ENCODE measurements at places on chromosomes 1 and 21. TPM values are rescaled to one million over a fixed set of nuclear protein-coding genes. Genes with fewer than 3 reads are reported as not detected.

DNA sequence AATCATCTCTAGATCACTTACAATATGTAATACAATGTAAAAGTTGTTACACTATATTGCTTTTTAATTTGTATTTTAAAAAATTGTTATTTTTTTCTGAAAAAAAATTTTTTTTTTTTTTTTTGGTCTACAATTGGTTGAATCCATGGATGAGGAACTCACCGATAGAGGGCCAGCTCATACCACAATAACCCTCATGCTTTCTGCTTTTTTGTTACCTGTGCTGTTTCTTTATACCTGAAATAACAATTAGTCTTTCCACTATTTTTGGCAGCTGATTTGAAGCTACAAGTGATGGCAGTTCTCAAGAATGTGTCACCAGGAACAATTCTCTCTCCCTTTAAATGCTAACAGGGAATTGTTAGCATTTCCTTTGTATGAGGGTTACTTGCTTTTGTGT, 12.0 kb downstream of the SMG7 start:
- DNase-seq = no peak

- no peak for DNase-seq
Measured at GRCh38 chr1:202671399-202671798, 38.9 kb downstream of the SYT2 start.

DNA sequence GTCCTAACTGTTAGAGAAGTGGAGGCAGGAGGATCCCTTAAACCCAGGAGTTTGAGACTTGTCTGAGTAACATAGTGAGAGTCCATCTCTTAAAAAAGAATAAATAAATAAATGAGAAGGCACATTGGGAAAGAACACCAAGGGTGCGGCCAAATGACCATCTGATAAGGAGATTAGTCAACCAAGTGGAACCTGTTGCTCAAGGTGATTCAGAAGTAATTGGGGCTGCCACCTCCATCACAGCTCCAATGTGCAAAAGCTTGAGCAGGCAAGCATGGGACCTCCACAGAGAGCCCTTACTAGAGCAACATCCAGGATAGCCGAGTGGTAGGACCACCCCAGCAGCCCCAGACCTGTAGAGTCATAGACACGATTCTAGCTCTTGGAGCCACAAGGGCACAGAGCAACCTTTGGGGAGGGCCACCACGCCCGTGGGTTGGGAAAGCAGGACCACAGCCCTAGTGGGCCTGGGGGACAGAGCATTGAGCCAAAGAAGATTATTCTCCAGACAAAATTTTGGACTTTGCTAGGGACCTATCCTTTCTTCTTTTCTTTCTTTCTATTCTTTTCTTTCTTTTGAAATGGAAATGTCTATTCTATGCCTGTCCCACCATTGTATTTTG, 40.9 kb downstream of the KCNK1 start:
- no peak for DNase-seq

DNA sequence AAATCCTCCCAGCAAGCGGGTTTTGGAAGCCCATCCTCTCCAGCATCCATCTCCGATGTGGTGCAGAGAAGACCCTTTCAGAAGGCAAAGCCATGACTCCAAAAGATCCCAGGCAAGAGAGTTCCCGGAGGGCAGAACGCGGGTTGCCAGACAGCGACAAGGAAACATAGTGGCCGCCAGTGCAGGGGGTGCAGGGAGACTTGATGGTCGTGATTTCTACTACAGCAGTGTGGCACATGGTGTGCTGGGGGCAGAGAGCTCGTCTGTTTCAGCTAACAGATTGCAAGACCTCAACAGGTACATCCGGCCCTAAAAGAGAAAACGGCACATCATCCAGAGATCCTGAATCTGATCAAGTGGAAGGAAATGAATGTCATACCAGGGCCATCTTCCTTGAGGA, 74.3 kb downstream of the HLCS start:
- no peak for DNase-seq

DNA sequence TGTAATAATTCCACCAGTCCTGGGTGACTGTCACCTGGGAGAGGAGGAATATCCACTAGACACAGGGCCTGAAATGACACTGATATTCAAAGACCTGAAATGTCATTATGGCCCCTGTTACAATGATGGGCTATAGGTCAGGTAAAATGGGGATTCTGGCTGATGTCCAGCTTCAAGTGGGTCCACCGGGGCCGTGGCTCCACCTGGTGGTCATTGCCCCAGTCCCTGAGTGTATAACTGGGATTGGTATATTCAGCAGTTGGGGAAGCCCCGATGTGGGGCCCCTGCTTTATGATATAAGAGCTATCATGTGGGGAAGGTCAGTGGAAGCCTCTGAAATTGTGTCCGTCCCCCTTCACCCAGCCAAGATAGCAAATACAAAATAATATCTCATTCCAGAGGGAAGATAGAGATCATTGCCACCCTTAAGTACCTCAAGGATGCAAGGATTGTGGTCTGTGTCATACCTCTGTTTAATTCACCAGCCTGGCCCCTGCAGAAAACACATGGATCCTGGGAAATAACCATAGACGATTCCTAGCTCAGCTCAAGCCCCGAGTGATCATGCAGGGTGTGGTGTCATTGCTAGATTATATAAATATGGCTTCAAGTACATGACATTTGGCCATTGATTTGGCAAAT, 19.4 kb downstream of the PLEKHO1 start:
- peak; percentile 78 for DNase-seq

DNA sequence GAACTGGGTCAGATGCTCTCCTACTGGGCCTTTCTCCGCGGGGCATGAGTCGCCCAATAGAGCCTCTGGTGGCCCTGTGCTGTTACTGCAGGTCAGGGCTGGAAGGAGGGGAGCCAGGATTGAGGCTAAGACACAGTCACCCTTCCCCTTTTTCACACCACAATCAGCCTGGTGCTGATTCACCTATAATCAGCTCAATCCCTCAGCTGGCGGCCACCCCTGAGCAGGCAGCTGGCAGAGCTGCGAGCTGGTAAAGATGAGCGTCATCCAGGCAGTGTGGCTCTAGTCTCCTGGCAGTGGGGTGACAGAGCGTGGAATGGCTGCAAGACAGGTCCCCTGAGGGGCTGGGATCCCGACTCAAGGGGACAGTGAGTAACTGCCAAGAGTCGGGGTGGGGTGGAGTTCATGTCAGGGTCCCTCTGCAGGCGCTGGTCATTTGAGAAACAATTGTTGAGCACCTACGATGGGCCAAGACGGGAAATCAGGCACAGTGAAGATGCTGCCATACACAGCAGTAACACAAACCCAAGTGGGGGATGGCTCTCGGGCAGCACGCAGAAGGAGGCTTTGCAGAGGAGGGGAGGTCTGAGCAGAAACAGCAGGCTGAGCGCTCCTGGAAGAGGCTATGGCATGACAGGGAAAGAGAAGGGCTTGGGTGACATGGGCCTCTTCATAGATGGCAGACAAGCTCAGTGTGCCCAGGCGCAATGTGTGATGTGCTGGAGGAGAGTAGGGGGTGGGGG, 21.8 kb downstream of the ATF3 start:
- peak; percentile 31 for DNase-seq

The SLAMF7 gene
- 5.6 TPM for total RNA-seq

The CNTN2 gene
- not detected for total RNA-seq

The ACTL8 gene
- not detected for total RNA-seq

All from upper lobe of left lung (tissue), 6 donors.